ENCODE measurements at places on chromosomes 1 and 21.

- peak; percentile 76 for DNase-seq
These were observed 29.6 kb upstream of the CADM3 start for GRCh38 chr1:159141584-159142390.

DNA sequence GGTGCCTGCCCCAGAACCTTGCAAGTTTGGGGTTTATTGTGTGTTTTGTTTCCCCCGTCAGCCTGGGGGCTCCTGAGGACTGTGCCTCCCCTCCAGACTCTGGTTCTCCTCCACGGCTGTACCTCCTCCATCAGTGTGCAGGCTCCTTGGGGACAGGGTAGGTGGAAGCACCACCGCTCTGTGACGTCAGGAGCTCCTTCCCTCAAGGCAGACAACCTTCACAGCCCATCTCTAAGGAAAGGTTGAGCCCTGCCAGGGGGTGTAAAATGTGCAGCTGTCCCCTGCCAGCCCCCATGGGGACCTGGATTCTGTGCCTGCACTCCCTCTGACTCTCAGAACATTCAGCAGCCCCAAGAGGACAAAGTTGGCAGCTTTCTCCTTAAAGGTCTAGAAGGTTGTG, 465 bp upstream of the HSPB7 start:
- DNase-seq: peak; percentile 25

DNA sequence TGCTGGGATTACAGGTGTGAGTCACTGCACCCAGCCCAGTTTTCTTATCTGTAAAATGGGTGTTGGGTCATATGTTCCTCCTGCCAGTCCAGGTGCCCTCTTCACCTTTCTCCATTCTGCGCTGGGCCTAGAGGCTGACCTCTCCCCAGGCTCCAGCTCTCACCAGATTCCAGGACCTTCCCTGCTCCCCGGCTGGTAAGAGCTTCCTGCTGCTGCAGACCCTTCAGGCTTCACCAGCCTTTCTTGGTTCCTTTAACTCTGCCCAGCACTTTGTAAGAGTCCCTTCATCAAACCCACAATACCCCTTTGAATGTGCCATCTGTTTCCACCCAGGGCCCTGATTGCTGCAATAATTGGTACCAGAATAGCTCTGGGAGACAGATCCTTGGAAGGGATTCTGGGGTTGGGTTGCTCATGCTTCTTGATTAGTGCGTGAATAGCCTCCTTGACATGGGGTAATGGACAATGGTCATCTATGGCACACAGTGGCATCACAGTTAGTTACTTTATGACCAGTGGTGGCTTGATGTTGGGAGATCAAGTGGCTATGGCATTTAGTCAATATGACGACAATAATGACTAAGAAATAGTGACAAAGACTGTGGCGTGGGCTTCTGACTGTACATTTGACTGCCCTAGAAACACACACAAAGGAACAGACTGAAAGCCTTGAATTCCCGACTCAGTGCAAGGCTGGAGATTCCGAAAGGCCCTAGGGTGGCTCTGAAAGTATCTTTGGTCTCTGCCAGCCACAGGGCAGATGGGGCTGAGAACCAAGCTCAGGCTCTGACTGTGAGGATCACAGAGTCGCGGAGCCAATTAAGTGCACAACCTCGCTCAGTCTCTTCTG, 67.3 kb downstream of the SLC9A1 start:
- DNase-seq: no peak

GRCh38 chr1:184757891-184758290, 3.2 kb upstream of the EDEM3 start:
- DNase-seq: no peak

DNA sequence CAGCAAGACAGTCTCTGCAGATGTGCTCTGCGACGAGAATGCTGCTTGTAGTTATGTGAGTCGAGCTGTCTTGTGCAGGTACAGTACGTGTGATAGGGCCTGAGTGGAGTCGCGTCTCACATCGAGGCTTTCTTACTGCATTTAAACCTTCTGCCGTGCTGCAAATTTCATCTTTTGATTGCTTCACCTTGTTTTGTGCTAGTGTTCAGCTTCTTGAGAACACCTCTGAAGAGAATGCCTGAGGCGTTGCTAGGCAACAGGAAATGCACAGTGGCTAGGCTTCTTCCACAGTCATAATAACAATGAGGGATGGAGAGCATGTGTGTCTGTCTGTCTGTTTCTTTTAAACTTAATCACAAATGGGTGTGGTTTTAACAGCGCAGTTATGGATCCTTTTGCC, 52.9 kb downstream of the MRPS6 start:
- peak; percentile 68 for DNase-seq

GRCh38 chr21:38631206-38631605, 132.9 kb upstream of the ERG start:
- peak; percentile 54 for DNase-seq

DNA sequence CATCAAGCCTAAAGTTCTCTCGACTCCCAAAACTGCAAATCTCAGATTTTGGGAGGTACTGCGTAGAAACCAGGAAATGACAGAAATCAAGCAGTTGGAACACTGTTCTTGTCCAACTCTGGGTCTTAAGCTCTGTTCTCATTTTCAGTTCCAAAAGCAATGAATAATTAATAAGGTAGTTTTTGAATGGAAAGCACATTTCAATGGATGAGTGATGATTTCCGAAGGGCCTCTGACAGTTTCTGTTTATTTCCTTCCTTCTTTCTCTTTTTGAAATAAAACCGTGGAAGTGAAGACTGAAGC, 20.9 kb upstream of the TARBP1 start:
- no peak for DNase-seq

DNA sequence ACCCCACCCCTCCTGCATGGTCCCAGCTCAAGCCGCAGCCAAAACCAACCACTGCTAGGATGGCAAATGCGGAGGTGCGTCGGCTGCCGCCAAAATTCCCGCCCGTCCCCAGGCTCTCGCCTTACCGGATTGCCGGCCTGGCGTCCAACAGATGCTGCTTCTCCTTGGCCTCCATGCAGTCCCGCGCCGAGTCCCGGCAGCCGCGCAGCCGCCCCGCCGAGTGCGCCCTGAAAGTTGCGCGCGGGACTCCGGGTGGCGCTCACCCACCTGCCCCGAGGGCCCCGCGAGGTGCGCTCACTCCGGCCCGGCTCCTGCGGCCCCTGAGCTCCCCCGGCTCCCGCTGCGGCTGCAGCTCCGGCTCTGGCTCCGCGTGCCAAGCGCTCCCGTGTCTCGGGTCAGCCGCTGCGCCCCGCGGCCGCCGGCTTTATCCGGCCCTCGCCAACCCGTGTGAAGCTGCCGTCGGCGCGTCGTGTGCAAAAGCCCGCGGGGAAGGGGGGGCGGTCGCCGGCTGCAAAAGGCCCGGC, at the start of gene SLC30A2:
Gene SLC30A2 (minus strand): TSS at position 397 of the 524 bp plus-strand sequence. CDS start 222 bp downstream, at position 175.
- DNase-seq: no peak

GRCh38 chr1:16727190-16728111, 12.9 kb upstream of the RNU1-4 start:
- DNase-seq: peak; percentile 74

- peak; percentile 53 for DNase-seq
These were observed 299.8 kb downstream of the MRPL39 start for GRCh38 chr21:25307489-25307888.

DNA sequence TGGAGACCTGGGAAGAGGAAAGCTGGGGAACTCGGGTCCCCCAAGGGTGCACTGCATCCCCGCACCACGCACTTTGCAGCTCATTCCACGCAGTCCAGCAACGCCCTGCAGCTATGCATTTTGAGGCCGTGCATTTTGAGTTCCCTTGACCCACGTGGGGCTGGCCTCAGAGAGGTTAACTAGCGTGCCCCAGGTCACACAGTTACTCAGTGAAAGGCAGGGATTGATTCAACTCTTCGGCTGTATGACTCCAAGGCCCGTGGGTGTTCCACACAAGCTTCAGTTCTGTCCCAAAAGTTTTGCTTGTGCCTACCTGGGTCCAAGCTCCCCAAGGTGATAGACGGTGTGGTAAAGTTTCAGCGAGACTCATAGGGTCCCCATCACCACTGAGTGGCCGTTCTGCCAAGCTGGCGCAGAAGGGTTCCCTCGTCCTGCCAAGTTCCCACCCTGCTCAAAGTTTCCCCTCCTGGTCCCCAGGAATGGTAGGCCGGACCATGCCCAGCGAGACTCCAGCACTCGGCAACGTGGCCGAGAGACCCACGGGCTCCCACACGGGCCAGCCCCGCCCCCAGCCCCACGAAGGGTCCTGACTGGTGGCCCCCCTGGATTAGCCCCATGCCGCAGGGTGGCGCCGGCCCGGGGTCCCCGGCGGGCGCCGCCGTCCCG, 611 bp downstream of the HSPG2 start:
- DNase-seq: no peak

DNA sequence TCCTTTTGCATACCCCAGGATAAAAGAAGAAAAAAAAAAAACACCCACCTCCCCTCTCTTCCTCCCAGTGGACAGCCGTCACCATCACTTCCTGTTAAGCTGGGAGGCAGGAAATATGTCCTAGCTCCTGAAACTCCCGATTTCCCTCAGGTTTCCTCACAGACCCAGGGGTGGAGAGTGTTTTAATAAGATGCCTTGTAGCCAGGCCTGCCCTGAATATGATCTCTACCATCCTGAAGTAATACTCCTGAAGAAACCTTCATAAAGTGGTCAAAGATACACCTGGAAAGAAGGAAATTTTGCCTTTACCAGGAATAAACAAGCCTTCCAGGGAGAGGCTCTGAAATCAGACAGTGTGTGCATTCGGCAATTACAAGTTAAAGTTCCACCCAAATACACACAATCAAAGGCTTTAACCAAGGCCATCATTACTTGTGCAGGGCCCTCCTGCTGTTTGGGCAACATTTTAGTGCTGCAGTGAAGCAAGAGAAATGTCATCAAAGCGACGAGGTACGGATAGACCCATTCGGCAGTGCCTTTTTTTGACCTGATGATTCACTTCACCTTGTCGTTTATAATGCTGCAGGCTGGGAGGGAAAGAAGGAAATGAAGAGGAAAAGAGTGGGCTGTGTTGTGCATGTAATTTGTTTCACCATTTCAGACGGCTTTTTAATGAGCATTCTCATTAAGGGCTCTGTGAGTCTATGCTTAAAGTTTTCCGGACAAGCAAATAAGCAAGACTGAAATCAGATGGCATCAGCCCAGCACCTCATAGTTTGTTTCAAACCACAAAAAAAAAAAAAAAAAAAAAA, 41.0 kb upstream of the RASAL2 start:
- peak; percentile 54 for DNase-seq

GRCh38 chr1:82091729-82092128, 291.0 kb downstream of the ADGRL2 start:
- DNase-seq: peak; percentile 71

GRCh38 chr1:219506936-219507335, 106.0 kb downstream of the ZC3H11B start:
- DNase-seq: no peak

- no peak for DNase-seq
These were observed 419.2 kb downstream of the DPYD start for GRCh38 chr1:97501628-97502027.

GRCh38 chr1:224433701-224434672, 610 bp downstream of the WDR26 start:
- DNase-seq: no peak

GRCh38 chr1:42765269-42765668, 1.6 kb downstream of the P3H1 start:
- DNase-seq: no peak

DNA sequence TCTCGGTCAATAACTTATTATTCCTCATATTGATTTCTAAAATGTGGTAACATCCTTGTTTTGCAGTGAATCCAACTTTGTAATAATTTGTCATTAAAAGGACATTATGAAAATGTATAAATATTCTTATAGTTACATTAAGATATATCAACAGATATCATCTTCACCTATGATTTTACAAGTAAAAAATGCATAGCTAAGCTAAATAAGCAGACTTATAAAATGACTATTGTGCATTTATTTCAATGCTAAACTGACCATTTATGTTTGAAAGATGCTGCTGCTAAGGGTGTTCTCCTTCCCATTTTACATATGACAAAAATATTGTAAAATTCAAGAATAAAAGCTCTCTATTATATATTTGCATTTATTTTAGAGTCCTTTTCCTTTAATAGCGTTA, 7.8 kb downstream of the PROX1 start:
- no peak for DNase-seq

DNA sequence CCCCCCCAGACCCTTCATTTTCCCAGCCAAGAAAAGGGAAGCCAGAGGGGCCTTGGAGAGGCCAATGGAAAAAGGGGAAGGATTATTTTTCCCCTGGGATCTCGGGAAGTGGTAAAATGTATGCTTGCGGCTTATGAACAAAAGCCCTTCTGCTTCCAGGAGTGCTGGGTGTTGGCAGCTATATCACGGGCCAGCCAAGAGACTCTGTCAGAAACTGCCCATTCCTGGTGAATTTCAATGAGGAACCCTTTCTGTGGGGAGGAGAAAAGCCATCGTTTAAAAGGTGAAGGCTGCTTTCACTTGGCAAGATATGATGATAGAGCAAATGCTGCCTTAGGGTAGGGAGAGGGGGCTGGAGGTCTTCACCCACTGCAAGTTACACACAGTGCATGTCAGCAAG, 69.7 kb upstream of the ZC3H12A start:
- DNase-seq: no peak

DNA sequence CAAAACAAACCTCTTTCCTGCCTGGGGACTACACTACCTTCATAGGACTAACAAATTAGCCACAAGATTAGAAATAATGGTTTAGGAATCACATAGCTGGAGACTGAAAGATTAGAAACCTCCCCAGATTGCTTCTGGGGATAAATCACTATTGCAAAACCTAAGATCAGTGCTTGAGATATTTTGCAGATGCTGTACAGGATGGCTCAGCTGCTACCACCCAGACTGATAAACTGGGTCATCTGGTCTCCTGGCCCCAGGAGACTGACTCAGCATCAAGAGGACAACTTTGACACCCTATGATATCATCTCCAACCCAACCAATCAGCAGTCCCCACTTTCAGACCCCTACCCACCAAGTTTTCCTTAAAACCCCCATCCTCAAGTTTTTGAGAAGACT, 137.0 kb downstream of the LRRC53 start:
- peak; percentile 7 for DNase-seq

- DNase-seq: peak; percentile 18
These were observed 64.5 kb downstream of the CD58 start for GRCh38 chr1:116506132-116507004.

GRCh38 chr21:41316200-41317062, at the start of gene FAM3B:
Gene FAM3B (plus strand): TSS chr21:41316801. CDS start chr21:41316880, 79 bp downstream.
- DNase-seq: no peak

DNA sequence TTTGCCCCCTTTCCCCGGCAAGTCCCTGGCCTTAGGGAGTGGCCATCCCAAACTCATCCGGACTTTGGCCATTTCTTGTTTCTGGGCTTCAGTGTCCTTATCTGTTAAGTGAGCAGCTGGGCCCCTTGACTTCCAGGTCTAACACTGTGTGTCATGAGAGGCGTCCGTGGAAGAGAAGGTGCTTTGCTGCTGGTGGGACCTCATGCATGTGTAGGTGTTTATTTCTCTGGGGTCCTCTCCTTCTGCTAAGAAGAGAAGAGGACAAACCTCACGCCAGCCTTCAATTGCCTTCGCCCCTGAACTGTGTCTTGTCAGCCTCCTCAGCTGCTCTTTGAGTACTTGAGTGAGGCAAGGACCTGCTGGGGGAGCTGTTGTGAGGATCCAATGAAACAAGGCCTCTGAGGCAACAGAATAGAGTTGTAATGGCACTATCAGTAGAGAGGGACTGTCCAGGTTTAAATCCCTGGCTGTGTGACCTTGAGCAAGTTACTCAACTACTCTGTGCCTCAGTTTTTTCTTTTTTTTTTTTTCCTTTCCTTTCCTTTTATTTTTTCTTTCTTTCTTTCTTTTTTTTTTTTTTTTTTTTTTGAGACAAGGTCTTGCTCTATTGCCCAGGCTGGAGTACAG, 72.5 kb downstream of the RUNX3 start:
- DNase-seq: no peak

GRCh38 chr1:183385340-183386144, 32.6 kb downstream of the NMNAT2 start:
- DNase-seq: peak; percentile 4

All from fibroblast of mammary gland (primary cell).